ENCODE measurements at places on chromosomes 7 and 10.

GRCh38 chr7:36966636-36967035, 242.3 kb upstream of the AOAH start:
- no peak for DNase-seq

DNA sequence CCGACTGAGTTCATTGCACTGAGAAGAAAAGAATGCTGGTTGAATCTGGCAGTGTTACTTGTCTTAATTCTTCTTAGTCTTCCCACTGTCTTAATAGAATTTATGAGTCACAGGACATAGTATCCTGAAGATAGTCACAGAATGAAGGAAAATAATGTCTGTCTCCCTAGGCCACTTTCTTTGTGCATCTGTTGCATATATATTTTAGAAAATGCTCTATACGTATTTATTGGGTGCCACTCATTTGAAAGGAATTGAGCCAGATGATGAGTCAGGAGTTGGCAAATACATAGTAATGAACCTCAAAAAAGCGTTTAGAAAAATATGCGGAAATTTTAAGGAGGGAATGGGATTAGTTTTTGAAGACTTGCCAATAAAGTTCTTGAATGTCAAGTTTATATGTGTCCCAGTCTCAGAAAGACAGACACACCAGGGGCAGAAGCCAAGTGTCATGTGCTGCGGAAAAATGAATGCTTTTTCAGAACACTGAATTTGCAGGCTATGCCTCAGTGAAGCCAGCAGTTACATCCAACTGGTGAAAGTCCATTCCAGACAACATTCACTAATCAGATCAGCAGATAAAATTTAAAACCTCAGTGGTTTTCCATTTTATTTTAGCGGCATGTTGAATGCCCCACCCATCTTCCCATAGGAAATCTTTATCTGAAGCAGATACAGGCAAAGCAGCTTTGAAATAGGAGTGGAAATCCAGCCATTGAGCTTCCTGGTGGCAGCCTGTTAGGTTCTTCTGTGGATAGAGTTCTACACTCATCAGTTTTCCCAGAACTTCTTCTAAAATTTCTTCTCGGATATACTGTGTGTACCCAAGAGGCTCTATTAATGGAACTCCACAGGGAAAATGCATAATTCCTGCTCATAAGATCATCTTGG, 308.4 kb downstream of the BICC1 start:
- DNase-seq, result no peak

DNA sequence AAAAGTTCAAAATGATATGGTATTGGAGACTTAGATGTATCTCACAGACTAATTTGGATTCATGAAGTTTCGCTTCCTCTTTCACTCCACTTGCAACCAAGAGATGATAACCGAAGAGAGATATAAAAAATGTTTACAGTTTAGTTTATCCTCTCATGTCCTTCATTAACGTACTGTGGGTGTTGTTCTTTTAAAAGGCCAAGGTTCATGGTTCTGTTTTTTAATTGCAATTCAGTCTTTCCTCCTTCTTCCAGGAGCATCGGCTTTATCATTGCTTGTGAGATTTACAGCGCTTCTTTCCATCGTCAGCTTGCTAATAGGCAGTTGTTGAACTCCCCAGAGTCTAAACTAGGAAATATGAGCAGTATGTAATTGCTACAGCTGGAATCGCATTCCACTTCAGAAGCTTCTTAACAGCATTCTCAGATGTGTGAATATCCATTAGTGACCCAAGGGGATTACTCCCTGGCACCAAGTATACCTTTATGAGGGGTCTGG, 75.9 kb upstream of the HGF start:
- DNase-seq, result no peak

DNA sequence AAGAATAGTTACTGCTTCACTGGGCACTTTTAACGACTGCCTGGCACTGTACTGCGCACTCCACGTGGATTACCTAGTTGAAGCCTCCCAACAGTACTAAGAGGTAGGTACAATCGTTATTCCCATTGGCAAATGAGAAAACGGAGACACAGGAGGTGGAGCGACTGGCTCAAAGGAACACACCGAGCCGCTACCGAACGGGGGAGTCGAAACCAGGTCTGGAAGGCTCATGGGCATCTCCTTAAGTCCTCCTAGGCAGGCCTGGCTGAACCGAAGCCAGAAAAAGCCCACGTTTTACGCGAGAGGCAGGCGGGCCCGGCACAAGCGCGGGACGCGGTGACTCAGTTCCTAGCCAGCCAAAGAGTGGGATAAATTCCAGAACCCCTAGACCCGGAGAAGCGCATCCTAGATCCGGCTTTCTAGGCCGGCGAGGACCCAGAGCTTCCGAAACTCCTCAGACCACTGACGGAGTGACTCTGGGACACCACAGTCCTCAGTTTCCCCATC, 472 bp downstream of the PDAP1 start:
- DNase-seq, result peak; percentile 51

DNA sequence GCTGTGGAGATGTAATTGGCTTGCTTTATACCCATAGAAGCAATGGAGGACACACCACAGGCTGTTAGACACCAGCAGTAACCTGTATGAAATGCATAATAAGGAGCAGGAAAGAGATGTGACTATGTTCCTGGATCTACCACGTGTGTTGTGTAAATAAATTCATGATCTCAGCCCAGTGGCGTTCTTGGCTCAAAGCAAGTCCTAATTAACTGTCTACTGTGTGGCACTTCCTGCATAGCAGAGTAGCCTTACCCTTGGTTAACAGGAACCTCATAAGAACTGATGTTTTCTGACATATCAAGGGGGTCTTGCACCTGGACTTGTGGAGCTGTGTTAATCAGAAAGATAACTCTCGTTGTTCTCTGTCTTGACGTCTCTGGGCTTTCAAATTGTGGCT, 25.7 kb upstream of the FAM180A start:
- DNase-seq, result no peak

DNA sequence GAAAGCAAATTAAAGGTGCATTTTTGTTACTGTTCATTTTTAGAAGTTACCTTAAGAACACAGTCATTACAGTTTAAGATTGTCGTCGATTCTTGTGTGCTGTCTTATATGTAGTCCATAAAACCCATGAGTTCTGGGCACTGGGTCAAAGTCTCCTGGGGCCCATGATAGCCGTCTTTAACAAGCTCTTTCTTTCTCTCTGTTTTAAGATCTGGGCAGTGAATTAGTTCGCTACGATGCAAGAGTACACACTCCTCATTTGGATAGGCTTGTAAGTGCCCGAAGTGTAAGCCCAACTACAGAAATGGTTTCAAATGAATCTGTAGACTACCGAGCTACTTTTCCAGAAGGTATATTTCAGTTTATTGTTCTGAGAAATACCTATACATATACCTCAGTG, 90.7 kb upstream of the CAPZA2 start:
- no peak for DNase-seq

DNA sequence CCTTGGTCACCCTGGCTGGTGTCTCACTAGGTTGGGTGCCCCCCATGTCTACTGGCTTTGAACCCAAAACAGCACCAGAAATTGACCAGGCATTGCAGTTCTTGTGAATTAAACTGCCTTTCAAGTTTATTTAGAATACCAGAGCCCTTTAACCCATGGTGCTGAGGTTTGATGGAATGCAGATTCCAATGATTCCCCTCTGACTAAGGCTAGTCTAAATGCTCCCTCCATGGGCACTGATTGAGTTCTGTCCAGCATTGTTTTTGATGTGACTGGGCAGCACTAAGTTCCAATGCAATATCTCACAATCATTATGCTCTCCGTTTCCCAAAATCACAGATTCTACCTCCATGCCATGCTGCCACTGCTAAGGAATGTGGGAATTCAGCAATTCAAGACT, 1047.4 kb upstream of the LRRN3 start:
- DNase-seq, result no peak

DNA sequence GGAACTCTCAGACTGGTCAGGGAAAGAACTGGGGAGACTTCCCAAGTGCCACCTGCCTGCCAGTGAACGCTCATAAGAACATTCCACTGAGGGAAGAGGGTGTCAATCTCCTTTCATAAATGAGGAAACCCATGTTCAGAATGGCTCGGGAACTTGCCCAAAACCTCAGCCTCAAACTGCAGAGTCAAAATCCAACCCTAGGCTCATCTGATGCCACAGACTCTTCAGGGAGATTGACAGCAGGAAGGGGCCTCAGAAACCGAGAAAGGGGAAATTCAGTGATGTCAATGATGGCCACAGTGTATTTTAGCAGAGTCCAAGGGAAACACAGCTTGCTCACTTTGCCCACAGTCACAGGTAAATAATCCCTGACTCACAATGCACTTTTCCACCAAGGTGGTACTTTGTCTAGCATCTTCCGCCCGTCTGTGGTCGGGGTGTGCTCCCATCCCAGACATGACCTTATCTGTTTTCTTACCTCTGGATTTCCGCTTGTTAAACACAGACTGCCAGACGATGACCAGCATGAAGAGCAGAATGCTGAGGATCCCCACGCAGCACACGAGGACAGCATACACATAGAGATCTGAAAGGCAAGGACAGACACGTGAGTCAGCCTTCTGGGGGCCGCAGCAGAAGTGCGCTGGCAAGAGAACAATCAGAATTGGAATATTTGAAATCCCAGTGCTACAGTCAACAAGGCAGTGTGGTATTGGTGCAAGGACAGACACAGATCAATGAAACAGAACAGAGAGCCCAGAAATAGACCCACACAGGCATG, 38.4 kb downstream of the VSTM4 start:
- no peak for DNase-seq

- DNase-seq, result peak; percentile 30
Measured at GRCh38 chr7:100483722-100484672, at the start of gene NYAP1. NYAP1 (plus strand) TSS chr7:100483927; CDS start chr7:100485312, 1,385 bp downstream.
